ENCODE measurements at places on chromosomes 2 and 18.
A peak's percentile ranks its signal among the peaks of the same experiment; 100 is the strongest.

GRCh38 chr2:229445501-229446211 is 174.6 kb upstream of the PID1 start:
- no peak for DNase-seq

- no peak for DNase-seq
Observed at GRCh38 chr2:127683757-127684156, 8.4 kb upstream of the LIMS2 start.

DNA sequence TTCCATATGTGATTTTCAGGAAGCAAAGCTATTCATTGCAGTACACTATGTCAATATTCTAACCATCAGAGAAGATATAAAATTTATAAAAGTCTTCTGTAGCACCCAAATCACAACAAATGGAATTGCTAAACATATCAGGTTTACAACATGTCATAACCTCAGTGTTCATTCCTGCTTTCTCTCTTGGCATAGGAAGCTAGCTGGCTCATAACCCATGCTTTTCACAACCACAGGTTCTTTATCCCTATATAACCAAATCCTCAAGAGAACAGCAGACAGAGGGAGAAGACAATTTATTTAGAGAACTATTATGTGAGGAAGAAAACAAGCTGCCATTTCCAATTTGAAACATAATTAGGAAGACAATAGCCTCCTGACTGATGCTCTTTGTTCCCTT is 997.0 kb upstream of the ACVR2A start:
- DNase-seq: no peak

DNA sequence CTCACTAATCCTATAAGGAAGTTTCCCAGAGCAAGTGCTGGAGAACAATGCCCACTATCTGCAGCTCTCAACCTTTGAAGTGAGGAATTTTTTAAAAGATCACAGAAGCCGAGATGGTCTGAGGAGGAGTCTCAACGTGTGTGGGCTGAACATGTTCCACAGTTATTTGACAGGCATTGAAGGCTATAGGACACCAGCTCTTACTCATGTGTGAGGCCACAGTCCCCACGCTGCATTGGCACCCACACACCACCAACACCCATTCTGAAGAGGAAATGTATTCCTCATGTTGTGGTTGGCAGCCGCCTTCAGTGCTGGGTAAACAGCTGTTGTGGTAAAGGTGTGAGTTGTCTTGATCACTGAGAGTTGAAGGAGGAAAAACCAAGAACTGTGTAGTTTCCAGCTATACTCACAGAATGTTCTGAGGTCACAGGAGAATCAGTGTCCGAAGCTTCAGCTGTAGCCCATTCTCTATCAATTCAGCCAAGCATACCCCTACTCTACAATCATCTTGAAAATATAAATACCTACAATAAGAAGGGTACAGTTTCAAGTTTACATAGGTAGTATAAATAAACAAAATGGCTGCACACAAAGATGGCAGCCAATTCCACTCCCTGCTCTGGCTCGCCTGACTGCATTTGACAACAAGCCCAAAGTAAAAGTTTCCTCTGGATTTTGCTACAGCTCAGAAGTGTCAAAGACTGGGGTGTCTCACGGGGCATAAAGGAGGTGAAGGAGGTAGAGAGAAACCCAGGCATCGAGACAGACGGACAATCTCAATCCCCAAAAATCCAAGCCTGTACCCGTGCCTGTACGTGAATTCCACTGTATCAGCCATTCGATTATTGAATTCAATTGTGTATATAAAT is 12.1 kb downstream of the CD226 start:
- peak; percentile 74 for DNase-seq

DNA sequence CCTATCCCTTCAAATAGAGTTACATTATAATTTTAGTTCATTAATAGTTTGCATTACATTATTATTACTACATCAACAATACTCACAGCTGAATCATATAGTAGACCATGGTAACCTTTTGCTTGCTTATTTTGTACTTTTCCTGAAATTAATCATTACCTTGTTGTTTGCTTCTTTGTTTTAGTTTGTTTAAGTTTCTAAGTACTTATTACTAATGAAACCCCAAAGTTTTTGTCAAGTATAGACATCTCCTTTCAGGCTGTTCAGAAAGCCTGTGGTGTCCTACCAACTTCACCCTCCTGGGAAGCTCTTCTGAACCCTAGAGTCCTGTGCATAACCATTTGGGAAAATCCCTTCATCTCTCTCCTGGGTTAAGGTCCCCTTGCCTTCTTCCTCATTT is 43.5 kb upstream of the LAPTM4A start:
- DNase-seq: no peak

- DNase-seq: no peak
Observed at GRCh38 chr2:181189951-181190350, 209.5 kb downstream of the UBE2E3 start.

GRCh38 chr2:67462738-67463496 is 65.8 kb downstream of the ETAA1 start:
- DNase-seq: no peak

GRCh38 chr2:166057370-166058164 is 70.3 kb downstream of the SCN1A start:
- no peak for DNase-seq

- DNase-seq: no peak
Observed at GRCh38 chr2:124542932-124543640, 518.0 kb downstream of the CNTNAP5 start.

Data from T-helper 1 cell (primary cell).